ENCODE measurements at places on chromosomes 7 and 10.

DNA sequence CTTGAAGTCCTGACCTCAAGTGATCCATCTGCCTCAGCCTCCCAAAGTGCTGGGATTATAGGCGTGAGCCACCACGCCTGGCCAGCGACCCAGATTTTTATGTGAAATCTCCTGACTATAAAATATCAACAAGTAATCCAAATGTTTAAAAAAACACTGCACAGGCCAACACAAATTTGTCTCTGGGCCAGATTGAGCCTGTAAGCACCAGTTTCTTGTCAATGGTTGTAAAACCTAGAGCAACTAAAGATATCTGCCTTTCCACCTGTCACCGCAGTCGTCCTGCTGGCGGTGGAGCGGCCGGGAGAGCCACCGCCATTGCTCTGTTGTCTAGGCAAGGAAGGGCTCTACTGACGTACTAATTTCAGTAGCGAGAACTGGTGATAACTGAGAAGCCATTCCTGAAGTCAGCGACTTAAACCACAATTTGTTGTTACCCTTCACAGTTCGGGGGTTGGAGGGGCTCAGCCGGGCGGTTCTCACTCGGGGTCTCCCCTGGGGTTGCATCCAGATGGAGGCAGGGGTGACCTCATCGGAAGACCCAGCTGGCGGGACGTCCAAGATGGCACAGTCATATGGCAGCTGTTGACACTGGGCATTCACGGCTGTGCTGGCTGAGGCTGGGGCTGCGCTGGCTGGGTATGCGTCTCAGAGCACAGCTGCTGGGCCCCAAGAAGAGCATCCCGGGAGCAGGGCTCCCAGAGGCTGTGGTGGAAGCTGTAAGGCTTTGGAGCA lies 55.2 kb upstream of the PDGFA start:
- peak; percentile 28 for DNase-seq

GRCh38 chr7:9600974-9601373 lies 1167.6 kb downstream of the NXPH1 start:
- no peak for DNase-seq

DNA sequence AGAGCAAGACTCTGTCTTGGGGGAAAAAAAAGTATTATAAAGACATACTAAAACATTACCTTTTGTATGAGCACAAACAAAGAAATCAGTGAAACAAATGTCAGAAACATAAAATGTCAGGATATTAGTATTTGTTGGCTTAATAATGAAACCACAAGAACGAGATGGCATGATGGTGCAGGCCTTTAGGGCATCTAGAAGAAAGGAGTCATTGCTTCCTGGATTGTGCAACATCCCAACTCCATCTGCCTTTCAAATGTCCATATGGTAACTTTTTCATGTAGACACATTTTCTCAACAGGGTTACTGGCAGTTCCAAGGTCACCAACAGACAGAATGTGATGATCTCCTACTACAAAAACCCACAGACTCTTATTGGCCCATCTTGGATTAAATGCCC lies 96.6 kb downstream of the ZNF248 start:
- DNase-seq, result no peak

DNA sequence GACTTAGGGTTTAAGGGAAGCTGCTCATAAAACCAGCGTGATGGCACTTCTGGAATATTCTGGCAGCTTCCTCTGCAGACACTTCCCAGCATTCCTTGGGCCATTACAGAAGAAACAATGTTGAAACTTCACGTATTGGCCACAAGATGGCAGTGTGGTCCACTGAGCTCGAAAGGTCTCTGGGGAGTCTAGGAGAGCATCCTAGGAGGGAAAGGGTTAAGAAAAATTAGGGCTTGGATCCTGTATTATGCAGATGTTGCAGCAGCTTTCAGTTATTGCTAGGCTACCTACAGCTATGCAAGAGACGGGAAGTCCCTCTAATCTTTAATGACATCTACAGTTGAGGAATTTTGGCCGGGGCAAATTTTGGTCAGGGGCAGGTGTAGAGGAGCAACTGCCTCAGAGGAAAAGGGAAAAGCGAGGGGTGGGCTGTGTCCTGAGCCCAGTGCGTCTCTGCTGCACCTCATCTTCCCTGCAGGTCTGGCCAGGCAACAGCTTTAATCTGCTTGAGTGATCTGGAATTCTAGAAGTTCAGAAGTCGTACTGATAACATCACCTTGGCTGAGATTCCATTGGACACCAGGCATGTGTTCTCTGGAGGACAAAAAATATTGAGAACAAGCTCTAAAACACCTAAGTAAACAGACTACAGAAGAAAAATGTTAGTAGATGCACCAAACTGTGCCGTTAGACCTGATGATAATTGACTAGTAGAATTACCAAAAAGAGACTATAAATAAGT lies 220.8 kb upstream of the PRSS58 start:
- no peak for DNase-seq

GRCh38 chr7:147047696-147048095 lies 931.1 kb downstream of the CNTNAP2 start:
- DNase-seq, result no peak

- no peak for DNase-seq
Observed at GRCh38 chr10:114623661-114624294, 34.3 kb downstream of the ABLIM1 start.

- peak; percentile 51 for DNase-seq
Observed at GRCh38 chr10:101780818-101781654, 2.2 kb downstream of the NPM3 start.

GRCh38 chr7:91465595-91466061 lies 201.4 kb downstream of the FZD1 start:
- no peak for DNase-seq

- DNase-seq, result no peak
Observed at GRCh38 chr10:114384181-114384580, 20.1 kb downstream of the AFAP1L2 start.

- DNase-seq, result no peak
Observed at GRCh38 chr10:79024720-79025198, 44.0 kb upstream of the ZMIZ1 start.

DNA sequence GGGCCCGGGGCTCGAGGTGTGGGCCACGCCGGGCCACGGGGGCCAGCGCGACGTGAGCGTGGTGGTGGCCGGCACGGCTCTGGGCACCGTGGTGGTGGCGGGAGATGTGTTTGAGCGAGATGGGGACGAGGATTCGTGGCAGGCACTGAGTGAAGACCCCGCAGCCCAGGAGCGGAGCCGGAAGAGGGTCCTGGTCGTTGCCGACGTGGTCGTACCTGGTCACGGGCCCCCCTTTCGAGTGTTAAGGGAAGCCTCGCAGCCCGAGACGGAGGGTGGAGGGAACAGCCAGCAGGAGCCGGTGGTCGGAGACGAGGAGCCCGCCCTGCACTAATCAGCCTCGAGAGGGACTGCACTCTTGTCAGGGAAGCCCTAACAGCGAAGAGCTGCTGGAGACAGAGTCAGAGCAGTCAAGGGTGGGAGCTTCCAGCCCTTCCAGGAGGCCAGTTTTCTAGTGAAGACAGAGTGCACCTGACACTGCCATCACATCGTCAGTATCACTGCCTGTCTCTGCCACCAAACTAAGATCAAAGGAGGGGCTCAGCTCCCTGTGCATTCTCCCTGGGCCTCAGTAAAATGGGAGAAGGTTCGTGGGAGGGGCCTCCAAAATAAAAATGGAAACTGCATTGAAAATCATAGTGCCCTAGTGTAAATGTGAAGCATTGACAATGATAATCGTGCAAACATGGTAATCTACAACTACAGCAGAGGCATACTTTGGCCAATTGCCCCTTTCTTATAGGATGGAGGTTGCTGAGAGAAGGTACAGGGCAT lies 1.3 kb downstream of the MBLAC1 start:
- no peak for DNase-seq

- DNase-seq, result no peak
Observed at GRCh38 chr7:37901890-37902524, 14.6 kb downstream of the SFRP4 start.

DNA sequence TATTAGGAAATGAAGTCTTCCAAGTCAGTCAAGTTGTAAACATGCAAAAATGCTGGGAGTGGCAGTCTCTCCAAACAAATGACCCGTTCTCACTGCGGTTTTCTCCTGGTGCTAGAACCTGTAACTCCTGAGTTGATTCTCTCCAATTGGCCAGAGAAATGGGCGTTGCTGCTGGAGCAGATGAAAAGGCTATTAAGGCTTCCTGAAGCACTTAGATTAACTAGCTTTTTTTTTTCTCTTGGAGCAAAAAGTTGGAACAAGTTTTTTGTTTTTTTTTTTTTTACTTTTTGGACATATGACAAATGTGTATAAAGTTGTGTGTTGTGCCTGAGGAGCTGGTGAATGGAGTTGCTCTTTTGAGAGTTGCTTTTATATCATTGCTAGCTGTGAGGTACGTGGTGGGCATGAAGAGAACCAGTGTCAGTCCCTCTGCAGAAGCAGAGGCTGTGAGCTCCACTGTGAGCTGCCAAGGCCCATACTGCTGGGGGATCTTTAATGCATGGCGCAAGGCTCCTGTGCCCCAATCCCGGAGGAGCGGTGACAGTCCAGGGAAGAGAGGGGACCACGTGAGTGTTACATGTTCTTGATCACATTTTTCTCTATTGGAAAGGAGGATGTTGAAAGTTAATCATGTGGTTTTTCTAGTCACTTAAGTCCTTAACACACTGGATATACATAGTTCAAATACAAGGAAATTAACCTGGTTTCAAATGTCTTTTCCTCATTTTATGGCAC lies 393.6 kb upstream of the GALNT17 start:
- DNase-seq, result no peak

DNA sequence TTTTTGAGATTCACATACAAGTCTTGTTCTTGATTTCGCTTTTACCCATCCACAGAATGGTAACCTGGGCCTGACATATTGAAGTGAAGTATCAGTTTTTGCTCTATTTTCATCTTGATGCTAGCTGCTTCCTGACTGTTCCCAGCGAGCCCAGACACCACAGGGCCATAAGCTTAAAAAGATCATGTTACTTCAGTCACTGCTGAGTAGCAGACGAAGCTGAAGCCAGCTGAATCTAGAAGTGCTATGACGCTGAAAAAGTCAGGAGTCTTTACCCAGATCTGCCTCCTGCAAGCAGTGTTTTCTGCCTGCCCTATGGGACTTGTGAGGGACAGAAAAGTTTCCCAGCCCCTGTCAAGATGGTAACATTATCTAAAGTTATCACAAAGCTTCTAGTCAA lies 2.7 kb upstream of the PRXL2A start:
- DNase-seq, result peak; percentile 67

DNA sequence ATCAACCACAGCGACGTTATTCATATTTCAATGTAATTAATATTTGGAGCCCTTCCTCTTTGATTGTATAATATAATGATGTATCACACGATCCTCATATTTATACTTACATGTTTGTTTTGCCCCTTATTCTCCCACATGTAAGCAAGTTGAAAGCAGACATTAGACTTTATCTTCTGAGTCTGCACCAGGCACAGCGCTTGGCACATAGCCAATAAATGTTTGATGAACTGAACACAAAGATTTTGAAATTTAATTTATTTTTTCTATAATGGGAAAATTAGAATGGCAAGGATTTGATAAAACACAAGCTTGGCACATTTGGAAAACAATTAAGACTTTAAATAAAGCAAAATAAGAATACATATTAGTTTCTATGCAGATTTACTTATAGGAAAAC lies 31.6 kb downstream of the ZFAND4 start:
- no peak for DNase-seq

DNA sequence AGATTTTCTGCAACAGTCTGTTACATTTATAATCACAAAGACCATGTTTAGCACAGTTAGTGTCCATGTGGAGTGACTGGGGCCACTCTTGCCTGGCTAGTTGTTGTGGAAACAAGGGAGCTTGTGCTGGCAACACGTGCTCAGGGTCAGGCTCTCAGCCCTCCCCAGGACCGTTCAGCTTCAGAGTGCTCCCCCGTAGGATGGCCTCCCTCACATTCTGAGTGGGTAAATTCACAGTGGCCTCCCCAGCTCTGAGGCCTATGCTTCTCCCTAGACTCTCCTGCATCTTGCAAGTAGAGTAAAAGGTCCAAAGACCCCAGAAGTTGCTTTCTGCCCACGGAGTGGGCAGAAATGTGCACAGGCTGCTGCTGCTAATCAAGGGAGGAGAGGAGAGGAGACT lies 122.3 kb downstream of the ADCY1 start:
- DNase-seq, result no peak

DNA sequence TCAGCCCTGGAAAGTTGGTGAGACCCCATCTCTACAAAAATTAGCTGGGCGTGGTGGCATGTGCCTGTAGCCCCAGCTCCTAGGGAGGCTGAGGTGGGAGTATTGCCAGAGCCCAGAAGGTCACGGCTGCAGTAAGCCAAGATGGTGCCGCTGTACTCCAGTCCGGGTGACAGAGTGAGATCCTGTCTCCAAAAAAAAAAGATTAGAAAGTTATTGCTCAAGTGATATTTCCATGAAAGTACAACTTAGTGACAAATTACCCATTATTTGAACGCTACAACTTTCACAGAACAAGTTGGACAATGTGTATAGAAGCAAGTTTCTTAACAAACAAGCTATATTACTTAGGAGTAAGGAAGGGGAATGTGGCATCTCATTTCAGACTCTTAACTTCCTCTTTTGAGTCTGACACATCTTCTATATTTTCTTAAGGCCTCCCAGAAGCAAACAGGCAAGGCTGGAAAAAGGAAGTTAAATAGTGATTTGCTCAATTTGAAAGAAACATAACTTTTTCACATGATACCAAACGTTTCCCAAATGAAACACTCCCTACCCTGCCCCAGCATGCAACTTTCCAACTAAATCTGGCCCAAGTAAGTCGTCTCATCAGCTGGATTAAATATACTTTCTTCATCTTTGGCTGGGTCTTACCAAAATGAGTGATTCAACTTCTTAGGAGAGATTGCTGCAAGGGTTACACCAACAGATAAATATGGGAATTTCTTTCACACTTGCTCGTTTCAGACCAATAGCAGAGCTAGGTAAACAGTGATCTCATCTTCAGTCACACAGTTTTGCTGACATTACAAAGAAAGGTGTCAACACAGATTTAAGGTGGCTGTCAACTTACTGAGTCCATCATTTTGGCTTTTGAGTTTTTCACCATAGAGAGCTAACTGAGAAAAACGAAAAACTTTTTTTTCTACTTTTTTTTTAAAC lies 66.3 kb upstream of the KLF6 start:
- no peak for DNase-seq

DNA sequence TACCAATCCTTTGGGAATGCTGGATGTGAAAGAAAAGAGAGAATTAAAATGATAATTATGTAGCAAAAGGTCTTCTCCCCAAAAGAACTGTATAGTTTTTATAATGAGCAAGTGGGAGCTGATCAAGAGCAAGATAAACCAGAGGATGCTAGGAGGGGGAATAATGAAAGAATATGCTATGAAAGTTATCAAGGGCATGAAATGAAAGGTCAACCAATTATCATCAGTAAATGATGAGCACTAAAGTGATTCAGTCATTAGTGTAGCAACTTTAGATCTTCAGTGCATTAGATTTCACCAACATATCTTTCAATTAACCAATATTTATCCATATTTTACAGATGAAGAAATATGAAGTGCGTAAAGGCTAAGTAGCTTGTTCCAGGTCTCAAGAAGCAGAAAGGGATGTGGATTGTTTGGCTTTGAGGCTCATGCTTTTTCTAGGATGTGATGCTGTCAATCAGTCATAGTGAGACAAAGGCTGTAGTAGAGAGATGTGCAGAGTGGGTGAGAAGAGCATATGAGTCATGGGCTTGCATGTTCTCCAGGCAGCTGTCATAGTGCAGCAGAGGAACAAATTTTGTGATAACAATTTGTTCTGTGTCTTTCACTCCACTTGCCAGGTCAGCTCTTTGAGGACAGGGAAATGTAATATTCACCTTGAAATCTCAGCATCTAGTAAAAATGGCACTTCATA lies 5.7 kb upstream of the OR2F2 start:
- no peak for DNase-seq
